HFF-Myc (cell line): ENCODE measurements at places on chromosomes 1 and 21.

- DNase-seq, result no peak
Measured at GRCh38 chr1:26686795-26687194, 9.0 kb upstream of the ARID1A start.

DNA sequence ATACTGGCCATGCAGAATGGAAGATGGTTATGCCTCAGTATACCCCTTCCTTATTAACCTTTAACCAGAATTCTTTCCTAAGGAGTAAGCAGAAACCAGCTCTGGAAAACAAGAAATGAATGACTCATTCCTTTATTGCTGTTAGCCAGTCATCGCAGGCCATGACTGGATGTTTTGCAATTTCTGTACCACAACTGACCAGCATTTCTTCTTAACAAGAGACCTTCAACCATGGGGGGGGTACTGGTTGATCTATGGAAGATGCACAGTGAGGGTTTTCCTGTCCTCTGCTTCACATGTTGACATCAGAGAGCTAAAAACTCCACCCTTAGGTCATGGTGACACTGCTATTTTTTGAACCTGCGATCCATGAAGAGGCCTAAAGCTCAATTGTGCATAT is 28.0 kb upstream of the RNF2 start:
- DNase-seq, result peak; percentile 52

DNA sequence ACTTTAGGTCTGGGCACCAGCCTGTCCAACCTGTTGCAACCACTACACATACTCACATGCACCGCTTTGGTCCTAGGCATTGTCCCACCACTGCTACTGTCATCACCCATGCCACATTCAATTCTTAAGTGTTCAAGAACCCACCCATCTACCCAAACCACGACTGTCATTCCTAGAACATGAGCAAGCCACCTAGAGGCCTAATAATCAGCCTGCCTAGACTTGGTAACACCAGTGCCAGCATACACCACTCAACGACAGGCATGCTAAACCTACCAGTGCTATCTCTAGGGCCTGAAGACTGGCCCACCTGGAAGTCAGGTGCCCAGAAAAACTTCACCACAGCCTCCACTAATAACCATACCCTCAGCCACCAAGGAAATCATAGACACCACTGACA is 532.8 kb upstream of the DEPDC1 start:
- DNase-seq, result no peak

DNA sequence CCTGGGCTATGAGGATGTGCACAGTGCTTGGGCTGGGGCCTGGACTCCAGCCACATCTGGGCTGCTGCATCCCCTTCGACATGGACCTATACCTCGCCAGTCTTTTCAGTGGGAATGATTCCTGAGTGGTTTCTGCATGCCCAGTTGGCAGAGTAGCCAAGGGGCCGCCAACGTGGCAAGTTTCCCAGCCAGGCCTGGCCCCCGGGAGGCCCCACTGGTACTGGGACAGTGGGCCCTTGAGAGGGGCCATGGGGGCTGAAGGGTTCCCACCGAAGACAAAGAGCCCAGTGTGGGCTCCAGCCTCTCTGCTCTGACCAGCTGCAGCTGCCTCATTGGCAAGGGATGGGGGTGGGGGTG is 15.4 kb downstream of the RAP1GAP start:
- no peak for DNase-seq

DNA sequence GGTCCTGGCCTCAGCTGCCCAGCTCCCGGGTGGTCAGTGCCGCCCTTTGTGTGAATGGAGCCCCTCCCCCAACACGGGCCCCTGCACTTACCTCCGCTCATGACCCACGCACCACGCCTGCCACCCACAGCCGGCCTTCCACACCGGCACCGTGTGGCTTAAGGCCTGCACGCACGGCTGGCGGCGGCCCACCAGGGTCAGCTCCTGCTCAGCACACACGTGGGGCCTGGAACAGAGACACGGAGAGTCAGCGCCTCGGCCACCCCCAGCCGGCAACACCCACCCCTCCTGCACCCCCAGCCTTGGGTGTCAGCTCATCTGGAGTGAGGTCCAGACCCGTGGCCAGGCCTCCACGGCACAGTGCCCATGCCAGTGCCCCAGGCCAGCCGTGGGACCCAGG is 8.9 kb downstream of the MEGF6 start:
- DNase-seq, result no peak

GRCh38 chr1:38806090-38806489 is 53.5 kb downstream of the RRAGC start:
- DNase-seq, result no peak

- DNase-seq, result no peak
Measured at GRCh38 chr1:226995365-226996332, 55.6 kb downstream of the COQ8A start.

DNA sequence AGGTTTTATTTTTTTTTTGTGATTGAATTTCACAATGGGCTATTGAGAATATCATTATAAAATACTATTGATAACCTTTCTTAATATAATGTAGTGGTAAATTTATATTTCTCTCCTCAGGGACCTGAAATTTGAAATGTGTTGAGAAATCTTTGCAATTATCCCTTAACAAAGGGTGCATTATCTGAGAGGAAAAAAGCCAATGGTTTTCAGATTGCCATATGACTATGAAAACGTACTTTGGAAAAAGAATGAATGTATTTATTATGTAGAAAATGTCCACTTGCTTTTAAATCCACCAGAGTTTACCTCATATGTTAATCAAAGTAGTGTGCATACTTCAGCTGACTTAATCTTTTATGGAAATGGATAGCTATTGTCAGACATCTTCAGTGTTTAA is 441.1 kb downstream of the AMY1C start:
- DNase-seq, result no peak

GRCh38 chr1:161080441-161081405 is 8.6 kb downstream of the NECTIN4 start:
- no peak for DNase-seq

GRCh38 chr1:151867321-151867720 is 13.8 kb upstream of the THEM5 start:
- DNase-seq, result no peak

- no peak for DNase-seq
Measured at GRCh38 chr1:168136709-168137514, at the start of gene GPR161. GPR161 (minus strand) TSS chr1:168136930; CDS start chr1:168104850, 32,080 bp downstream.

GRCh38 chr1:13487143-13487868 is 26.5 kb downstream of the LRRC38 start:
- no peak for DNase-seq

GRCh38 chr1:241638909-241639622 is 1.1 kb downstream of the CHML start:
- DNase-seq, result no peak

DNA sequence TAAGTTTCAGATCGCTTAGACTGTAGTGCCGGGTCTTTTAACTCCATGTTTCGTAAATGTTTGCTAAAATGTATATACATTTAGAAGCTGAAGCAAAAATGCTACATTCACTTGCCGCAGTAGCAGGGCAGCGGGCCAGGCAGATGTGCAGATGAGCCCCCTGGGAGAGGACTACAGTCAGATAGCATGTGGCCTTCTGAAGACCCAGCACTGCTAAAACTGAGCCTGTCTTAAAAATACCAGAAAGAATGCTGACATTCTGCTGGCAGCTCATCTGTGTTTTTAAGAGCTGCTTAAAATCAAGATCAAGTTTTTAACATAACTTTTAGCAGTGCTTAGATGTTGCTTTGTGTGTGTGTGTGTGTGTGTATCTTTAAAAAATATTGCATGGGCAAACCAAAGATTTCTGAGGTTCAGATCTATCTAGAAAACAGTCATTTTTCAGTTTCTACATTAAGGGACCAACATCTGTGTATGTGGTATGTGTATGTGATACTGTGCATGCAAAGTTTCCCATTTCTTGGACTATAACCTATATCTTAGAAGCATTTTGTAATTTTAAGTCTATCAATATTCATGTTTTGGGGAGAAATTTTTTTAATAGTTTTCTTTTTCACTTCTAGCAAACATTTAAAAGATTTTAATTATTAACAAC is 31.7 kb downstream of the CHRM3 start:
- DNase-seq, result no peak

DNA sequence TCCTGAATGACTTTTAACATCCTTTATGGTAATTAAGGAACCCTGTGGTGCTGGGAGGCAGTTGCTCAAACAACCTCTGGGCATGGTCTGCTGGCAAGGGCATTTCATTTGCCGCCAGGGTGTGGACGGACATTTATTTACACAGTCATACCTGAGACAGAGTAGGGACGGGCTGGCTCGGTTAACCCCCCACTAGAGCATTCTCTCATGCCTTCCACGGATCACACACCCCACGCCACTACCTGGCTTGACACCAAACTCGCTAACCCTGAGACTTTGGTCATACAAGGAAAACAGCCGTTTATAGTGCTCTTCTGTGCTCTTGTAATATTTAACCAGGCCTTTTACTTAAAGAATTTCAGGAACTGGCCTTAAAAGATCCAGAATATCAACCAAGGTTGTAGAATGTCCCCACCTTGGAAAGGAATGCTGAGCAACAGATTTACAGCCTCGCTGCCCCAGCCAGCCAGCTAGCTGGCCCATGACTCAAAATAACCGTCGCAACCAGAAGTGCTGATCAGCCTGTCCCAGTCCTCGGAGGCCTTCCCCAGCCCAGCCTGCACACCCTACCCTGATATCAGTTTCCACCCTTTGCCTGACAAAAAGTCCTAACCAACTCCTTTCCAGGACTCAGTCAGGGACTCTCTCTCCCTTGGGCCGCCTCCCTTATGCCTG is 6.5 kb upstream of the PDXK start:
- DNase-seq, result no peak

DNA sequence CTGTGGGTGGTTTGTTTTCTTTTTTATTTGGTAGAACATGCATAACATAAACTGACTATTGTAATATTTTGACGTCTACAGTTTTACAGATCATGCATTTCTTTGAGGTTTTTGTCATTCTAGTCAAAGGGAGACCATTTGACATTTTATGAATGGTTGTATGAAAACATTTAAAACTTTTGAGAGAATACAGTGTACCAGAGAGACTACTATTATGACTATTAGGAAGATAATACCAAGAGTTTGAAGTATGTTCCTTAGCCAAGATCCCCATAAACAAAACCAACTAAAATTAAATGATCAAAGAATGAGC is 37.3 kb upstream of the RHOU start:
- DNase-seq, result no peak

DNA sequence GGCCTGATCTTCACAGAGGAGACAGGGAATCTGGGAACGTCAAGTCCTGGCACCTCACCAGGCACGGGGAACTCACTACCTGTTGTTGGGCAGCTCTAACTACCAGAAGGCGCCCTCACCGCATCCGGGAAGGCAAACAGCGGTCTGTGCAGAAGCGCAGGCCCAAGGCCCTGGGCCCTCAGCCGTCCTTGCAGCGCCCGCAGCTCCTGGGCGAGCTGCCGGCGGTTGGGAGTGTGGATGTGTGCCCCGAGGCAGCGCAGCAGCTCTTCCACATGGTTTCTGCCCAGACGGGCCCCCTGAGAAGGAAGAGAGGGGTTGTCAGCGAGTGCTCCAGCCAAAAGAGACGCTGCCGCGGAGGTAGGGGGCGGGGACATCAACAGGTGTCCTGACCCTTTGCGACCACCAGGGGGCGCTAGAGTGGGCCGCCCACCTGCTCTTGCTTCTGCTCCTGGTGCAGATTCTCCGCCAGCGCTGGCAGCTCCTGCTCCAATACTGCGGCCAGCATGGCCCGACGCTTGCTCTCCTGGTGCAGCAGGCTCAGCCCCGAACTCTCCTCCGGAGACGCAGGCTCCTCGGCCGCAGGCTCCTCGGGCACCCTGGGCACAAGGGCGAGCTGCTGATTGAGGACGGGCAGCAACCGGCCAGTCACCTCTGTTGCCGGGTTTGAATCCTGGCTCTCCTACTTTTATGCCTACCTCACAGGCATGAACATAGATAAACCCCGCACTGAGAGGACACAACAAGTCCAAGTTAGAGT is 9.3 kb downstream of the MAP3K6 start:
- no peak for DNase-seq

GRCh38 chr1:105793536-105794146 is 1262.8 kb upstream of the PRMT6 start:
- peak; percentile 0 for DNase-seq

GRCh38 chr1:230189341-230189740 is 122.3 kb downstream of the GALNT2 start:
- no peak for DNase-seq
